Activated T-helper 1 cell treated with anti-CD3 and anti-CD28 coated beads, Interleukin-12 subunit alpha, Interleukin-12 subunit beta, Interleukin-2, Interleukin-4 antibody, amounts not matched to agents 30 ng/mL and 10 ng/mL and 1 ng/mL, durations not matched to agents 14 hours and 24 hours and 36 hours (primary cell): ENCODE measurements at places on chromosomes 7 and 10. TPM values are rescaled to one million over a fixed set of nuclear protein-coding genes. Genes with fewer than 3 reads are reported as not detected.

FKBP6 gene
- not detected in 2 replicates for total RNA-seq

TSPAN12 gene
- not detected in 2 replicates for total RNA-seq

C10orf67 gene
- 0.18 TPM in 1 of 2 replicates, not detected in the other for total RNA-seq

UNCX gene
- total RNA-seq = not detected in 2 replicates

ADRA2A gene
- not detected in 2 replicates for total RNA-seq

PAPOLB gene
- total RNA-seq = not detected in 2 replicates

GRCh38 chr7:107387128-107387527, 82.7 kb upstream of the GPR22 start:
- no peaks in the 10 kb centered on the region for H3K36me3 ChIP-seq
- no peaks in the 10 kb centered on the region for H3K27me3 ChIP-seq
- H3K27ac ChIP-seq = no peak overlapping the region
- DNase-seq = no peak
- H3K4me1 ChIP-seq = no peaks in the 10 kb centered on the region

DNA sequence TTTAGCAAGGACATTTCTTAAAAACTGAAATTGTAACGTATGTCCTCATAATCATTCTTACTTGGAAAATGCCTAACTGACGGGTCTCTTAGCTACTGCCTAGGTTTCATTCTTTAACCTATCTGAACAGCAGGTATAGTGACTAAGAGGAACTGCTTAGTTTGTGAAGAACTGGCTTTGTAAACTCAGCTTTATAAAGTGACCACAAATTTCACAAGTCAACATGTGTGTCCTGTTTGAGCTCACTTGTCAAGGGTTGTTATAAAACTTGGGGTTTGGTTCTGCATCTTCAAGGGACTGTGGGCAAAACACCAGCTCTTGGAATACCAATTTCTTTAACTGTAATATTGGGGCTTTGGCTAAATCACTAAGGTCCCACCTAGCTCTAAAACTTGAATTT, 32.2 kb downstream of the MRPS33 start:
- peaks cover 13% of the 10 kb centered on the region for H3K27me3 ChIP-seq
- H3K4me3 ChIP-seq = no peak overlapping the region
- no peaks in the 10 kb centered on the region for H3K4me1 ChIP-seq
- no peak overlapping the region for H3K27ac ChIP-seq

- no peak overlapping the region for H3K27ac ChIP-seq
- no peak overlapping the region for H3K4me3 ChIP-seq
- no peaks in the 10 kb centered on the region for H3K27me3 ChIP-seq
- no peaks in the 10 kb centered on the region for H3K4me1 ChIP-seq
- DNase-seq = no peak
These were observed 25.5 kb downstream of the TMEM248 start for GRCh38 chr7:66946545-66946944.

DNA sequence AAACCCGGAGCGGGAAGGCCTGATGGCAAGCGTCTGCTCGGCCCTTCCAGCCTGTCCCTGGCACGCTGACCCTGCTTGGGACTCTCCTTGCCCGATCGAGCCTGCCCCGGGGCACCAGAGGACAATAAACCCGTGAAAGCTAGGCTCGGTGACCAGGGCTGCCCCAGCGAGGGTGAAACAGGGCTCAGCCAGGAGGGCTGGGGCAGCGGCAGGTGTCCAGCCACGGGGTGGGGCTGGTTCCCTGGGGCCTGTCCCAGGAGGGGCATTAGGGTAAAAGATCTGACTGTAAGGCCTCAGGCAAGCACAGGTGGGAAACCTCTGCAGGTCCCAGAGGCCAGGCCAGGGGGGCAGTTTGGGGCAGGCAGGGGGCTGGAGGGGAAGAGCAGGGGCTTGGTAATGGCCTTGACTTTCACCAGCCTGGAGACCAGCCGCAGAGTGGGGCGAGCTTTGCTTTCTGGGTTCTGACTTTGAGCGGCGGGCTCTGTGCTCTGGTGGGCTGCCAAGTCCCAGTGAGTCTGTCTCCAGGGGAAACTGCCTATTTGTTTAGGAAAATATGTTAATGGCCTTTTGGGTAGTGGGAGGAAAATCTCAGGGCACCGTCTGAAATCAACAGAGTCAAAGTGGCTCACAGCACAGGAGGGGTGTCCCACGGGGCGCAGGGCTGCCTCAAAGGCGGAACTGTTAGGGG, 68.2 kb upstream of the INPP5A start:
- peaks cover 17% of the 10 kb centered on the region for H3K27me3 ChIP-seq
- no peak overlapping the region for H3K27ac ChIP-seq

- H3K4me3 ChIP-seq = no peak overlapping the region
- no peaks in the 10 kb centered on the region for H3K27me3 ChIP-seq
- no peak for DNase-seq
- H3K4me1 ChIP-seq = no peaks in the 10 kb centered on the region
- no peak overlapping the region for H3K27ac ChIP-seq
These were observed 236.5 kb downstream of the RELN start for GRCh38 chr7:103752995-103753394.

DNA sequence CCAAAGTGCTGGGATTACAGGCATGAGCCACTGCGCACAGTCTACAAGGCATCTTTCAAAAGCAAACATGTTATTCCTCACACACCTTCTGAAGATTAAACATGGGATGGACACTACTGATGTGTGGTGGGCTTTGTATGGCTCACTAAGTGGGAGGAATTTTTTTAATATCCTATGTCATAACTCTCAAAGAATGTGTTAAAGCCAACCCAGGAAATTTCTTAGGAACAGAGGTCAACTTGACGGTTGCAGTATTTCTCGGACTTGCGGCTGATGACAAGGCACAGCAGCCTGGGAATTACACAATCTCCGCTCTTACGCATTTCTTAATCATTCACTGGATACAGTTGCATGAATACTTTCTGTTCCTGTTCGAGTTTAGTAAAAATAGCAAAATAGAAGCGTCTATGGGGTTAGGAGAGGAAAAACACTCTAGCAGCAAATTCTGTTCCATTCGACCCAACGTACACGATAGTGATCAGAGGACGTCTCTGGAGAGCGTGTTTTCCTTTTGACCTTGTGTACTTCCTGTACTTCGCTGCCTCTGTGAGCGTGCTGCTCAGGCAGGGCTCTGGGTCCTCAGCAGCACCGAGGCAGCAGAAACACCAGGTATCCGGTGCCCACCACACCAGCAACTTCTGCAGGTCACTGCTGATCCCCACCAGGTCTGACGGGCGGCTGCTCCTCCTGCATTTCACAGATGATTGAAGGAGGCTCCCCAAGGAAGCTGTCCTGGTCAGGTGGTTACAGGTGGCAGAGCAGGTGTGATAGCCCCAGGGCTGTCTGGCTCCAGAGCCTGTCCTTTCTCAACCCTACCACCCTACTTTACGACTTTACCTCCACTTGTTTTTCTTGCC, 26.4 kb upstream of the SRGN start:
- peaks cover 65% of the 10 kb centered on the region for H3K4me1 ChIP-seq
- H3K4me3 ChIP-seq = peak overlapping the region; percentile 58
- peak overlapping the region; percentile 79 for H3K27ac ChIP-seq
- peaks cover 5% of the 10 kb centered on the region for H3K36me3 ChIP-seq
- H3K27me3 ChIP-seq = no peaks in the 10 kb centered on the region
- peak; percentile 26 for DNase-seq

GRCh38 chr7:134963036-134963435, 23.3 kb upstream of the AGBL3 start:
- peaks cover 11% of the 10 kb centered on the region for H3K27me3 ChIP-seq
- no peak overlapping the region for H3K27ac ChIP-seq

DNA sequence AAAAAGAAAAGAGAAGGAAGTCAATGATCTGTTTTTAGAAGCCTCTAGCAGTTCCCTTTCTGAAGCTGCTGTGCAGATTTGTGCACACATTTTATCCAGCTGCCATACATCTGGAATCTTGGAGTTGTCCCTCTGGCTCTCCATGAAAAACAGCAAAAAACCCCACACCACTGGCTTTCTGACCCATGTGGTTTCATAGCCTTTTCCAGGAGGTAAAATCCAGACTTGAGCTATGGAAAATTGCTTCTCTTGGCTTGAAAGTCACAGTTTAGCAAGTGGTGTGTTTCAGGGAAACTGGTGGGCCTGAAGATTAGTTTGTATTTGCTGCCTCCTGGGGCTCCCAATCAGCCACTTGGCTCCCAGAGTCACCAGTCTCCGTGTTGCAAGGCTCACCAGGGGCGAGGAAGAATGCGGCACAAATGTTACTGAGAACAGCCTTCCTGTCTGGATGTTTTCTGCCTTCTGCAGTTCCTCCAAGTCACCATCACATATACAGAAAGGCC, 50.1 kb upstream of the ADRB1 start:
- peaks cover 72% of the 10 kb centered on the region for H3K27me3 ChIP-seq
- no peak overlapping the region for H3K27ac ChIP-seq

- no peak overlapping the region for H3K27ac ChIP-seq
- no peaks in the 10 kb centered on the region for H3K4me1 ChIP-seq
- H3K4me3 ChIP-seq = no peak overlapping the region
- DNase-seq = no peak
- no peaks in the 10 kb centered on the region for H3K27me3 ChIP-seq
- H3K36me3 ChIP-seq = no peaks in the 10 kb centered on the region
These were observed 623.6 kb upstream of the FZD8 start for GRCh38 chr10:36265741-36266140.

DNA sequence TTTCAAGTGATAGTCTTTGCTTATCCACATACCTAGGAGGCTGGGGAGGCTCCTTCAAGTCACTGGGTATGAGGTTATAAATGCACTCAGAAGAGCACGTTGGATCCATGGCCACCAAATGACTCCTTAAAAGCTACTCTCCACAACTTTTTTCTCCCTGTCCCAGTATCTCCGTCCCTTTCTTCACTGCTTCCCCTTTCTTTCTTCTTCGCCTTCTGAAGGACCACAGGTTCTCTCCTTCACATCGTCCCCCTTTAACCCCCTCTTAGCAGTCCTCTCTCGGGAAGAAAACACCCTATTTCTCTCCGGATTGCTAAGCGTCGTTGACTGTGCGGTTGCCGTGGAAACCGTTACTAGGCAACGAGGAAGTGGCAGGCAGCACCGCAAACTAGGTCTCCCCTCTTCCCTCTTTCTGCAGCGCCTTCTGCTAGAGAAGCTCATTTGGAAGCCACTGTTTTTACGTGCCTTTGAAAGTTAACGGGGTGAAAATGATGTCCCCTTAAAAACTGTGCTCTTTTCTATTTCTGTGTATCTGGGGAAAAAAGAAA, at the start of gene ENKUR:
Gene ENKUR, minus strand, starts transcription at position 331 of the 548 bp plus-strand sequence. Its CDS starts 222 bp downstream, at position 109.
- peak within 1 kb of the TSS; percentile 89 for H3K4me3 ChIP-seq
- peaks cover 16% of the 10 kb centered on the region for H3K4me1 ChIP-seq
- H3K27ac ChIP-seq = peak within 1 kb of the TSS; percentile 95
- H3K27me3 ChIP-seq = peaks cover 2% of the 10 kb centered on the region

- H3K4me3 ChIP-seq = no peak overlapping the region
- peaks cover 12% of the 10 kb centered on the region for H3K27me3 ChIP-seq
- peaks cover 10% of the 10 kb centered on the region for H3K4me1 ChIP-seq
- no peak for DNase-seq
These were observed 24.6 kb upstream of the NFE2L3 start for GRCh38 chr7:26127411-26127810.

- no peaks in the 10 kb centered on the region for H3K36me3 ChIP-seq
- no peaks in the 10 kb centered on the region for H3K4me1 ChIP-seq
- no peak overlapping the region for H3K27ac ChIP-seq
- peaks cover 4% of the 10 kb centered on the region for H3K27me3 ChIP-seq
- H3K4me3 ChIP-seq = no peak overlapping the region
These were observed 27.8 kb downstream of the MRC1 start for GRCh38 chr10:17836942-17837341.

DNA sequence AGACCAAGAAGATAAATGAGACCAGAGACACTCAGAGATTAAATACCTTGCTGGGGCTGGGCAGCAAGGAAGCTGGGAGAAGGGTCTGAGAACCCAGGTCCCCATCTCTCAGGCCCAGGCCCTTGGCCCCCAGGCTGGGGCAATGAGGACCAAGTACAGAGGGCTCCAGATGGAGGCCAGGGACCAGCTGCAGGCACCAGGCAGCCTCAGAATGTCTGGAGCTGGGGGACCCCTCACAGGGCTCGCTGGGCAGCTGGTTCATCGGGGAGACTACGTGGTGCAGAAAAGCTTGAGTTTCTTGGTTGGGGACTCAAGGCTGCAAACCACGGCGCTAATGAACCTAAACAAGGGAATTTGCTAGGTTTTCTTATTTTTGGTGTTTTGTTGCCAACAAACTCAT, 75.6 kb downstream of the PRKAG2 start:
- DNase-seq = no peak
- H3K36me3 ChIP-seq = no peaks in the 10 kb centered on the region
- no peak overlapping the region for H3K4me3 ChIP-seq
- H3K27ac ChIP-seq = no peak overlapping the region

DNA sequence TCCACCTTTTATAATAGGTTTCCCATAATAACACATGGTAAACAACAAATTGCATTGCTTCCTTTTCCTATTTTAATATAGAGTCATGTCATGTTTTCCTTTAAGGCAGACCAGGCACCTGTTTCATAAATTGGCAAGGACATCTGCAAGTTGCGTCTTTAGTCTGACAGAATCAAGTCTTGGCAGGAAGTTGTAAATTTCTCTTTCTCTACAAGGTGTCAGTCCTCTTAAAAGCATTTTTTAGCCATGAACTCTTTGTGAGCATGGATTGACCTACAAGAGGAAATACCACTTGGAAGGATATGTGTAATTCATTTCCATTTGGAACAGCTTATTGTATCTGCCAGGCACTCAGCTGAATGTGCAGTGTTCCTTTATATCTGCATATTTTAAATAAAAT, 176.8 kb downstream of the PRKG1 start:
- no peak overlapping the region for H3K4me3 ChIP-seq
- DNase-seq = no peak
- peaks cover 2% of the 10 kb centered on the region for H3K27me3 ChIP-seq
- H3K4me1 ChIP-seq = no peaks in the 10 kb centered on the region
- H3K27ac ChIP-seq = no peak overlapping the region

- H3K36me3 ChIP-seq = peaks cover 4% of the 10 kb centered on the region
- DNase-seq = no peak
- no peak overlapping the region for H3K4me3 ChIP-seq
- no peaks in the 10 kb centered on the region for H3K4me1 ChIP-seq
- no peaks in the 10 kb centered on the region for H3K27me3 ChIP-seq
These were observed 210.3 kb upstream of the TCF7L2 start for GRCh38 chr10:112739592-112740353.

DNA sequence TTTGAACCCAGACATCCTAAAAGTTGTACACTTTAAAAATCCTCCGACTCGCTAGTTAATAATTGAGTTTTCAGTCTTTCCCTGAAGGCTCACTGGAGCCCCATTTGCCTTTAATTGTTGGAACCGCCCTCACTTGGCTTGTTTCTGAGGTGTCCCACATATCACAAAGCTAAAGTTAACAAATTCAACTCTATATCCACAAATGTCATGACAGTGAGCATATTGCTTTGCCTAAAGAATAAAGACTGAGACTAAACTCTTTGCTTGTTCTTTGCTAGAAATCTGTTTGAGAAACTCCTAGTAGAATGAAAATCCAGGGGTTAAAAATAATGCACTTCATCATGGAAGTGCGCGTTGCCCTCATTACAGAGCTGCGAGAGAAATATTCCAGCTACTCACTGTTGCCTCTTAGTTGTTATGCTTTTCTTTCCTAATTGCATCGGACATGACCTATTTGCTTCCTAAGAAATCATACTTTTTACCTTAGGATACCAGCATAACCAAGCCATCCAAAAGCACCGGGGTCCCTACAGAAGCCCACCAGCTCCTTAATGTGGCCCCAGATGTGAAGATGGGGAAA, 752 bp downstream of the THSD7A start:
- H3K4me3 ChIP-seq = no peak overlapping the region
- peaks cover 8% of the 10 kb centered on the region for H3K4me1 ChIP-seq
- no peaks in the 10 kb centered on the region for H3K36me3 ChIP-seq
- no peak overlapping the region for H3K27ac ChIP-seq
- peaks cover 27% of the 10 kb centered on the region for H3K27me3 ChIP-seq
- DNase-seq = no peak

GRCh38 chr7:74619235-74619860, 38.2 kb upstream of the GTF2I start:
- no peak for DNase-seq
- no peak overlapping the region for H3K4me3 ChIP-seq
- H3K36me3 ChIP-seq = no peaks in the 10 kb centered on the region
- peaks cover 5% of the 10 kb centered on the region for H3K27me3 ChIP-seq
- peaks cover 19% of the 10 kb centered on the region for H3K4me1 ChIP-seq
- H3K27ac ChIP-seq = no peak overlapping the region
